ENCODE measurements at places on chromosomes 3 and 15.

- DNase-seq: no peak
Measured at GRCh38 chr15:29105151-29105854, 164.3 kb downstream of the NSMCE3 start.

- no peak for DNase-seq
Measured at GRCh38 chr3:183502237-183503181, 53.0 kb downstream of the KLHL6 start.

GRCh38 chr3:193737191-193737751 lies 144.3 kb downstream of the OPA1 start:
- DNase-seq: no peak

- DNase-seq: no peak
Measured at GRCh38 chr15:42919308-42919707, 1.3 kb downstream of the TTBK2 start.

GRCh38 chr15:76903251-76903681 lies 1.9 kb downstream of the SCAPER start:
- no peak for DNase-seq

- DNase-seq: no peak
Measured at GRCh38 chr15:77839456-77839855, 206.7 kb upstream of the LINGO1 start.

GRCh38 chr3:138434276-138434874 lies at the start of gene ESYT3:
Gene ESYT3, plus strand, starts transcription at chr3:138434616. Its CDS starts 183 bp downstream, at chr3:138434799.
- DNase-seq: no peak

- DNase-seq: no peak
Measured at GRCh38 chr3:185701611-185702261, 115.6 kb downstream of the SENP2 start.

GRCh38 chr15:58260205-58260724 lies 122.1 kb downstream of the AQP9 start:
- DNase-seq: no peak

DNA sequence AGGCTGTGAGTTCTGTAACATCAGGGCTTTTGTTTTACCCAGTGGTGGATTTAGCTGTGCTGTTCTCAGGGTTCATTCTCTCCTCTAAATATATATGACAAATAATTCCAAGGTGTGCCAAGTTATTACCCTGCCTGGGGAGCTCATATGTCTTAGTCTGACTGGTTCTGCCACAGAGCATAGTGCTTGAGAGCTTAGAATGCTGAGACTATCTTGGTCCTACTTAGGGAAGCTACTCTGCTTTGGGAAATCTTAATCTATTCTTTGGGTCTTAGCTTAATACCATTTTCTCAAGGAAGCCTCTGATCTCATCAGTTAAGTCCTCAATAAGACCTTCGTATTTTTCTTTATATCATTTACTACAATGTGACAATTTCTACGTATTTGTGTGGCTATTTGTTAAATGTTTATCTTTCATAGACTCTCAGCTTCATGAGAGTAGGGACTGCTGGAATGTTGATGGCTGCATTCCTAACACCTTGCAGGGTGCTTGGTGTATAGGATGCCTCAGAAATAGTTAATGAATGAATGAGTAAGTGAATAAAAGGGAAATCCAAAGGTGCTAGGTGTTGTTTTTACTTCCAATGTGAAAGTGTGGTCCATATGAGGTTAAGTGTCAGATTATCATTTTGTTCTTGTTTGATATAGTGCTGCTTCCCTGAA lies 1.8 kb downstream of the OTOL1 start:
- no peak for DNase-seq

- DNase-seq: no peak
Measured at GRCh38 chr3:58190291-58190690, 20.5 kb downstream of the DNASE1L3 start.

DNA sequence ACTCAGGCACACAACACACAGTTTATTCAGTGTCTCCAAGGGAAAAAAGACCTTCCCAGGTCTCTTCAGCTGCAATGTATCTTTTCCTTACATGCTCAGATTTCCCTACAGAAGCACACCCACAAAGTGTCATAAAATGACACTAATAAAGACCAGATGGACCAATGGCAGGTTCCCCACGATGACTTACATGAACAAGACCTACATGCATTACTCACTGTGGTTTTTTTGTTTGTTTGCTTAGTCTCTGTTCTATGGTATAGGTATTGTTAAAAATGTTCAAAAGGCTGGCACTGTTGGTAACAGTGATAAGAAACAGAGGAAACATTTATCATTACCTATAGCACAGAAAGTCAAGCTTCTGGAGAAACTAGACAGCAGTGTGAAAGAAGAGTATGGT lies 318.2 kb upstream of the TMCO5A start:
- DNase-seq: no peak

- DNase-seq: no peak
Measured at GRCh38 chr15:64507293-64507802, 47.0 kb downstream of the ZNF609 start.

DNA sequence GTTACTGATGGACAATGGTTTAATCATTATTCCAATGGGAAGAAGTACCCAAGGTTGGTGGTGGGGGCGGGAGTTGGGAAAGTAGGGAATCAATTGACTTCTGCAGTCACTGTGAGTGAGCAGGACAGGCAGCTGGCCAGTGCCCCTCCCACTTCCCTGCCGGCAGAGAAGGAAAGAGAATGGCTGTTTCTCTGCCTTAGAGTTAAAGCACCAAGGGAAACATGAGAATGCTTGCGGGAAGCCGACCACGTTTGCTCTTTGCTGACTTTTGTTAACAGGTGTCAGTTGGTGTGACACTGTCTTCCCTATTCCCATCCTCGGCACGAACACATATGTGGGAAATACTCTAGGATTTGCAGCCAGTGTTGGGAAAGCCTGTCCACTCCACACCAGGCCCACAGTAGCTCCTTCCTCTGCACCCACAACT lies 33.5 kb upstream of the MFSD1 start:
- no peak for DNase-seq
